NB4 (cell line): ENCODE measurements at places on chromosomes 1 and 21.

DNA sequence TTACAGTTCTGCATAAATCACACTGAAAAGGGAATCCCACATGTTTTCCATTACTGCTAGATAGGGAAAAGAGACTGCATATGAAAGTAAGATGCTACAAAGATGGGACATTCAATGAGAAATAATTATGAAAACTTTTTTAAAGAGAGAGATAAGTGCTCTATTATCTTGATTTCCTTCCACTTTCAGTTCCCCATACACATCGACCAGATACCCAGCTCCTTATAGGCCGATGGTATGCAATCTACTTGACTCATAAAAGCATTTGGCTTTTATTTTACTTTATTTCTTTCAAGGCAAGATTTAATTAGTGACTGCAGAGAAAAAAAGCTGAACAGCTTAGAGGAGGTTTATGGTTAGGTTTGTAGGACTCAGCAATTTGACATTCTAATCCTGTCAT lies 13.1 kb downstream of the BRINP2 start:
- no peak for DNase-seq

DNA sequence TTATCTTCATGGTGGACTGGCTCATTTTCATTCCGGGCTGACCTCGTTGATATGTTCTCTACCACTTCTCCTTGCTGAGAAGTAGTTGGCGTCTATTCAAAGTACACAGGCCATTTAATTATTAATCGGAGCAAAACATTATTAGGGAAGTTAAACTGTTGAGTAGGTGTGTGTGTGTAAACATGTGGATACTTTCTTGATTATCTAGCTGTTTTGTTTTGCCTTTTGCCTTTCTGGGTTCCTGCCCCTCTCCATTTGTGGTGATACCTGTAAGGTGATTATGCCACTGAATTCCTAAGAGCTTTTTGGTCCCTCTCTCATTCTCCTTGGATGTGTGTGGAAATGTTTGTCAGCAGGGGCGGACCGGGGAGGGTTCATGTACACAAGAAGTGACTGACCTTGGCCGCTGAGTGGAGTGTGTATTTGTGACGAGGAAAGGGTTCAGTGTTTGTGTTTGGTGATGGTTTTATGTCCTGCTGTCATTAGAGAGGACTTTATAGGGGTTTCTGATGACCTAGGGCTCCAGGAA lies 56.6 kb upstream of the PPP2R5A start:
- DNase-seq, result no peak

- no peak for DNase-seq
These were observed 43.6 kb downstream of the ALG6 start for GRCh38 chr1:63411066-63411465.

- DNase-seq, result peak; percentile 37
These were observed 785 bp downstream of the ZNF697 start for GRCh38 chr1:119647228-119647733.

GRCh38 chr1:204562075-204562990 lies 46.1 kb downstream of the MDM4 start:
- DNase-seq, result no peak

DNA sequence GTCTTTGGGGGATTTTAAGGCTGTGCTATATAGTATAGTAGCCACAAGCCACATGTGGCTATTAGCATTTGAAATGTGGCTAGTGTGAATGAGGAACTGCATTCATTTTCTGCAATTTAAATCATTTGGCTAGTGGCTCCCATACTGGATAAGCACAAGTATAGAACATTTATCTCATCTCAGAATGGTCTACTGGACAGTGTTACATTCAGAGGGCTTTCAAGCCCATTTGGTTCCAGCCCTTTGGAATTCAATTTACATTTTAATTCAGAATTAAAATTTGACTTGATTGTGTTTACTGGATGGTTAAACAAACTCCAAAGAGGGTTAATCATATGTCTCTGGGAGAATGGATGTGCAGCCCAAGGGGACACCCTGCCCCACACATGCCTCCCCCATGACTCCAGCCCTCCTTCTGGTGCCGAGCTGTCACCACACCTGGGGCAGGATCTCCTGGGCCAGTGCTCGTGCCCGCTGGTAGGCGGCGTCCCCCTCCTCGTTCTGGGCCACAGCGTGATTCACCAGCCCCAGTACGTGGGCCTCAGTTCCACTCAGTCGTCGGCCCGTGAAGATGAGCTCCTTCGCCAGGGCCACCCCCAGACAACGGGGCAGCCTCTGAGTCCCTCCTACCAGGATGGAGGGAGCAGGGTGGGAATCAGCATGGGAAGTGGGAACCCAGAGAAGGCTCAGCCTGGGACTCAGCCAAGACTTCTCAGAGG lies 17.2 kb downstream of the ECHDC2 start:
- no peak for DNase-seq
